ENCODE measurements at places on chromosomes 4 and X. TPM values are rescaled to one million over a fixed set of nuclear protein-coding genes. Genes with fewer than 3 reads are reported as not detected.

The ARHGEF38 gene
- not detected for total RNA-seq

The TRAM1L1 gene
- not detected for total RNA-seq

DNA sequence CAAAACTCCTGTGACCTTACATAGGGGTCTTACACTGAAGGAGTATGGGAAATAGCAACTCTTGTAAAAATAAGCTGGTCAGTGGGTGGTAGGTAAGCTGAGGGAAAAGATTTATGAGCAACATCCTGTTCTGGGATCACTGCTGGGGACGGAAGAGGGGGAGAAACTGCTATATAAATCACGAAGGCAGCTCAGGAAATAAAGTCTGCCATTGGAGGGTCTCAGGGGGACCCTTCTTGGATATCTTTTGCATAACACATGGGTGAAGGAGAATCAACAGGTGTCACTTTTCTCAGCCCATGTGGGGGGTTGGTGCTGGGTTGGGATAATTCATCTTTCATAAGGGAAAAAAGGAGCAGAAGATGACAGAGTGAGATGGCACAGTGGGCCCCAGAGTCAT lies 33.7 kb downstream of the AFF1 start:
- no peak for DNase-seq

DNA sequence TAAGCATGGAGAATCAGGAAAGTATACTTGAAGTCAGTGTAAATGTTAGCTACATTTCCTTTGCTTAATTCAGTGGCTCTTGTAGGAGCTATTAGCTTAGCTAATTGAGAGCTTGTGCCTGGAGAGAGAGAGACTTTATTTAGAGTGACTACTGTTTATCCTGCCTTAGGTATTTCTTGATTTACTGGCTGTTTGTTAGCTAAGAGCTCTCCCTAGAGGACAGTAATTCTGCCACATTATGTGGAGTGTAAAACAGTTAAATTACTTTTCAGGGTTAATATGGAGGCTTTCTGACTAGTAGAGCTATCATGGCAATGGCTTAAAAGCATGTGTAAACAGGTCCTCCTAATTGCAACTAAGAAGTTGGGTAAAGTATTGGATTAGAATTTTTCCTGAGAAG lies 306.5 kb upstream of the TECRL start:
- no peak for DNase-seq

DNA sequence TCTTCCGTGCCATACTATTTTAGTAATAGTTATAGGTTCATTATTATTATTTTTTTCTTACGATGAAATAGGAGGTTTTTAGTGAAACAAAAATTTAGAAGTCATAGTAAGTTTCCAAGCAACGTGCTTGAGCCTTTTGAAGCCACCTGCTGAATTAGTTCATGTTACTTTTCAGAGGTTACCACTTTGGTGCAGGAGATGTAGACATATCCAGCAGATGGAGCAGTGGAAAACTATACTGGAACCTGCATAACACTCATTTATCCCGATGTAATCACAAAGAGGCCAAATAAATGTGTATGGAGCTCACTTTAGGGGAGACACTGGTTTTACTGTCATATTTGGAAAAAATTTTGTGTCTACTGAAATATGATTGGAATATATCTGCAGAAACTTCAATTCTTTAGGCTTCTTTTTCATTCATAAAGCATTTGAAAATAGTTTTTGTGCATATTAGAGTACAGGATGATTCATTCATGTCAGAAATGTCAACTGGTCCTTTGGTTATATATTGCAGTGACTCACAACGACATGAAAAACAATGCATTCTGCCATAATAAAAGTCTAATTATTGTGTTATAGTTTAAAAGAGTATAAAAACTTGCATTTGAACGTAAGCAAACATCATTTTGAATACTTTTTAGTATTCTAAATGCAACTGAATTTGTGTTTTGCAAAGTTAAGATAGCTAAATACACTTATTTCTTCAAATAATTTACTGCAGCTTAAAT lies 2182.9 kb upstream of the TENM3 start:
- DNase-seq = no peak

- DNase-seq = no peak
These were observed 60.6 kb downstream of the SMARCA1 start for GRCh38 chrX:129462707-129463106.

- DNase-seq = no peak
These were observed 14.2 kb downstream of the LRP2BP start for GRCh38 chr4:185381288-185382196.

DNA sequence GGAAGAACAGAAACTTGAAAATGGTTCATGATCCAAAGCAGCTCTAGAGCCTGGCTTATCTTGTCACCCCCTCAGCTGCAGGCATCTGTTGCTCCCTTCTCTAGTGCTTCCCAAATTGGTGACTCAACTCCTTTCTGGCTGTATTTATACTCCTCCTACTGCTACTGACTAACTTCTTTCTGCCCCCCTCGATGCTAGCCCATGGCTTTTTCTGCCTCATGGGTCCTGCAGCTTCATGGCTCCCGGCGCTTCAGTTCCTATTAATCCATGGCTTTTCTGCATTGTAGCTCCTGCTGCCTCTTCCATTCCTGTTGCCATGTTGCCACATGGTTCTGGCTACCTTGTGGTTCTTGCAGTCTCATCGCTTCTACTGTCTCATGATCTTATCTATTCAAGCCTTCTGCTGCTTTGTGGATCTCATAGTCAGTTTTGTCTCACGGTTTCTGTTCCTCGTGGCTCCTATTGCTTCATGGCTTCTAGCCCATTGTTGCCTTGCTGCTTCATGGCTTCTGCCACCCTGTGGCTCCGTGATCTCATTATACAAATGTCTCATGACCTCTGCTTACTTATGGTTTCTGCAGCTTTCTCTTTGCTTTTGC lies 48.1 kb downstream of the SMC1A start:
- no peak for DNase-seq

The FAAH2 gene
- total RNA-seq = 14.2 TPM

The PROM1 gene
- 0.06 TPM for total RNA-seq

The SMIM10 gene
- 0.39 TPM for total RNA-seq

DNA sequence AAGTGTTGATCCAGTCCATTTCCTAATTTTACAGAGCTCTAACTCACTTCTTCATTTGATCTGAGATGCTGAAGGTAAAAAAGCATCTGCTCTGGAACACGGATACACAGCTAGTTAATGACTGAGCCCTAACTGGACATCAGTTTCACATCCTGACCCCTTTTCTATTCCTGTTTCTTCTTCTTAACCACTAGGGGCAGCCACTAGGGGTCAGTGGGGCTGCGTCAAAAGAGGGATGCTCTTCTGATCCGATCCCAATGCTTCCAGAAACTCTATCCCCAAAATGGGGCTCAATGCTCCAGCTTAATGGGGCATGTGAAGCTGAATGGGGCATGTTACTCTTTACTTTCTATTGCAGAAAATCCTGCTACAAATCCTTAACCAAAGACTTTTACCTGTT lies 33.4 kb upstream of the PHKA2 start:
- no peak for DNase-seq

The CLDN2 gene
- not detected for total RNA-seq

DNA sequence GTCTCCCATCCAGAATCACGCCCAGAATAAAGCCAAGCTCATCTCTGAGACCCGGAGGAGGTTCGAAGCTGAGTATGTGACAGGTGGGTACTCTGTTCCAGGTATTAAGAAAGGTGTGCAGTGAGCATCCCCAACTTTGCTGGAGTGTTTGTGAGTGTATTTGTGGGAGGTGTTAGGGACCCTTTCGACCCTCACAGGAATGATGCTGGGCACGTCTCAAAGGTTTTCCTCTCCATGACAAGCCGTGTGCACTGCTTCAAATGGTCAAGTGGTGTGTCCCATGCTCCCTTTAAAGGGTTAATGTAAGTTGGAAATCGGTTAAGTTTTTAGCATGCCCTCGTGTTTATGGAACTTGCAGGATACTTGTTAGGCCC lies 442 bp downstream of the MOSPD2 start:
- DNase-seq = no peak

The DCX gene
- not detected for total RNA-seq

DNA sequence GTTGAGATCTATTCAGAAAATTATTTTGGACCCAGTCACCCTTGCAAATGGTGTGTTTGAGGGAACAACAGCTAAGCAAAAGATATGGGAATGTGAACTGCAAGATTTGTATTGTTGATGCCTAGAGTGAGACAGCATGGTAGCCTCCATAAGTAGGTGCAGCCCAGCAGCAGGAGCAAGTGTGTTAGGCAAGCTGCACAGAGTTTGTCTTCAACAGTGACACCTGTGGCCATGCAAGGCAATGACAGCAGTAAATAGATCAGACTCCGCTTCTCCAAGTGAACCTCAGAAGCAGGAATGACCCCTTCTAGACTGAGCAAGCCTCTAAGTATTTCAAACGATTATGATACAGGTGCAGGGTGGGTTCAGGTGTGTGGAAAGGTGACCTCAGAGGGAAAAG lies 133.4 kb upstream of the MSX1 start:
- DNase-seq = no peak

DNA sequence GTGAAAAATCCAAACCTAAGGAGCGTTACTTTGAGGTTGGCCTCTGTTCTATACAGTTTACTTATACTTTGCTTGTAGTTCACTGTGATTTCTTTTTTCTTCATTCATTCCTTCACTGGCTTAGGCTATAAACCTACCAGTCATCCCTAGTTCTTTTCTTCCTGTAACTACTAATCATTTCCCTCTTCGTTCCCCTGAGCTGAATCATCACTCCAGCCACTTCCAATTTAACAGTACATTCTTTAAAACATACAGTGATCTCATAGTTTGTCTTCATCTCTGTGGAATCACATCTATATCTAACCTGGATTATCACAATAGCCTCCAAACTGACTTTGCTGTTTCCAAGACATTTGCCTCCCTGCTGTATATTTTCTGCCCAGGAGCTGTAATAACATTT lies 25.2 kb upstream of the NPFFR2 start:
- no peak for DNase-seq

GRCh38 chrX:35625714-35626113 lies 172.4 kb upstream of the MAGEB16 start:
- DNase-seq = no peak

GRCh38 chr4:184380707-184381106 lies 93.6 kb downstream of the IRF2 start:
- DNase-seq = no peak

DNA sequence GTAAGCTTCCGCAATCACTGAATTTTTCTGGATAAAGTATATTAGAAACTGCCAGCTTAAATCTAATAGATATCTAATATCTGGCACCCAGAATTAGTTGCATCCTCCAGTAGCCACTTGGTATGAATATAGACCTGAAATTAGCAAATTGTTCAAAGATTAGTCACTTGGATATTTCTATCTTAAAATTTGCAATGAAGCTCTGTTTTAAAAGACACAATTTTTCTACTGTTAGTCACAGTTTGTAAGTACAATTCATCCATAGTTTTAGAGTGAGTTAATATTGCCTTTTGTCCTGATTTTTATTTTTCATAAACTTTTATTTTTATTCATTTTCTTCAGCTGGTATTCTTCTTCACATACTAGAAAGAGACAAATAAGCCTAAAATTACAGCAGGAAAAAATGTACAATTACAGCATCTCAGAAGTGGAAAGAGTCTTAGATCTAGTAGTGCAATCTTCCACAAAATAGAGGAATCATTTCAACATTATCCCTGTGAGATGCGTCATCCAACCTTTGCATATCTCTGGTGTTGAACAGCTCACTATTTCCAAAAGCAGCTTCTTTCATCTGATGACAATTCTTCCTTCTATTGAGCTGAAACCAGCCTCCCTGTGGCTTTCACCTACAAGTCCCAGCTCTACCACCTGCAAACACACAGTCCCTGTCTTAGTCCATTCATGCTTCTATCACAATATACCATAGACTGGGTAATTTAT lies 190.0 kb upstream of the AR start:
- DNase-seq = no peak

DNA sequence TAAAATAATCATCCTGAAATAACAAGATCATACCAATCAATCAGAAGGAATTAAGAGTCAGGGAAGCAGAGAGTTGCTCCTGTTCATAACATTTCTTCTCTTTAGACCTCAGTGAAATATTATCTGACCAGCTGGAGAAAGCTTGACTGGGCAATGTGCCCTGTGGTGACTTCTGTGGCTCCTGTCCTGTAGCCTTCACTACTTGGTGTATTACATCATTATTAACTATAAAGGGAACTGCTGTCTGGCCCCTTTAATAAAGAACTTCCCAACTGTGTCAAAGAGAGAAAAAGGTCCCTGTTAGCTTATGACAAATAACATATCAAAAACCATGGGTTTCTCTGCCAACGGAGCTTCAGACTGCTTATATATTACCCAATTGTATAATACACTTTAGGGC lies 18.0 kb downstream of the OPHN1 start:
- no peak for DNase-seq

- no peak for DNase-seq
These were observed 9.0 kb downstream of the ABCE1 start for GRCh38 chr4:145107126-145107525.

DNA sequence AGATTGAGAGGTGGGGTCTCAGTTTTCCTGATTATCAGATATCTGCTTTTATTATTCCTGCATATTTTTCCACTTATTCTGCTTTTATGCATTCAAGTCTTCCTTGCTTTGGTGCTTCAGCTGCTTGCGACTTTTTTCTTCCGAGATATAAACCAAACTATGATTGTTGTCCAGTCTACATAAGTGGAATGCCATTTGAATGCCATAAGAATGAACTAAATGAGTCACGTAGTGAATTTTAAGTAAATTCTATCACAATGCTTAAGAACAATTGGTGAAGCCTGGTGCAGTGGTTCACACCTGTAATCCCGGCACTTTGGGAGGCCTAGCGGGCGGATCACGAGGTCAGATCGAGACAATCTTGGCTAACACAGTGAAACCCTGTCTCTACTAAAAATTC lies 189.1 kb downstream of the PCDH18 start:
- no peak for DNase-seq

DNA sequence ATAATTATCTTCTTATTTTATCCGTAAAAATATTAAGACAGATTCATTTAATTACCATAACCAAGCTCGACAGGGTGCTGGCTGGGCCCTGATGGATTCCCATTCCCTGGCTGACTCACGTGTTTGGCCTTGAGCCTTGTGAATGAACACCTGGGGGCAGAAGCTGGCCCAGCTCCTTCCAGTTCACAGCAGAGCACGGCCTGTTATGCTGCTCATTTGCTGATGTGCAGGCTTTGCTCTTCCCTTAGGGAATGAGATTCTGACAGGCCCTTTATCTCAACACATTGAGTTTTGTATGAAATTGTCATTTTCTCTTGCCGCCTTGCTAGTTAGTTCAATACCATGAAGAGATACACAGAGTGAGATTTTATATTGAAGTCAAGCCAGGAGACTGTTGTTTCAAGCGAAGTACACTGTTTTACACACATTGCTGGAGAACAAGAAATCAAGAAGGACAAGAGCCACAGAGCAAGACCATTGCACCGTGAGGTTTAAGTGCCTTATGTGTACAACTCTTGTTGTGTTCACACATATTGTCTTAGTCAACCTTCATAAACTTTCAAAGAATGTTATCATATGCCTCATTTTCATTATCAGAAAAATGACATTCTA lies 1583.3 kb downstream of the STIM2 start:
- DNase-seq = no peak

GRCh38 chrX:39396358-39396995 lies 595.2 kb downstream of the MID1IP1 start:
- no peak for DNase-seq

- no peak for DNase-seq
These were observed 111.2 kb downstream of the QDPR start for GRCh38 chr4:17400686-17401085.

The POU3F4 gene
- not detected for total RNA-seq

- DNase-seq = no peak
These were observed 292.9 kb downstream of the ADGRL3 start for GRCh38 chr4:61493041-61493440.

GRCh38 chrX:41116948-41117347 lies 31.7 kb downstream of the USP9X start:
- DNase-seq = no peak

The GATA1 gene
- total RNA-seq = not detected

The TMEM150C gene
- total RNA-seq = not detected

The MAN2B2 gene
- total RNA-seq = 21.4 TPM

- DNase-seq = no peak
These were observed 36.0 kb downstream of the HTR2C start for GRCh38 chrX:114619874-114620273.
